Germinal center (tissue), 1 donor: ENCODE measurements at places on chromosomes 7 and 10.

GRCh38 chr10:24505759-24506158, 217.9 kb downstream of the ARHGAP21 start:
- no peak for DNase-seq

- no peak for DNase-seq
Measured at GRCh38 chr7:126442908-126443307, 809.8 kb downstream of the GRM8 start.

DNA sequence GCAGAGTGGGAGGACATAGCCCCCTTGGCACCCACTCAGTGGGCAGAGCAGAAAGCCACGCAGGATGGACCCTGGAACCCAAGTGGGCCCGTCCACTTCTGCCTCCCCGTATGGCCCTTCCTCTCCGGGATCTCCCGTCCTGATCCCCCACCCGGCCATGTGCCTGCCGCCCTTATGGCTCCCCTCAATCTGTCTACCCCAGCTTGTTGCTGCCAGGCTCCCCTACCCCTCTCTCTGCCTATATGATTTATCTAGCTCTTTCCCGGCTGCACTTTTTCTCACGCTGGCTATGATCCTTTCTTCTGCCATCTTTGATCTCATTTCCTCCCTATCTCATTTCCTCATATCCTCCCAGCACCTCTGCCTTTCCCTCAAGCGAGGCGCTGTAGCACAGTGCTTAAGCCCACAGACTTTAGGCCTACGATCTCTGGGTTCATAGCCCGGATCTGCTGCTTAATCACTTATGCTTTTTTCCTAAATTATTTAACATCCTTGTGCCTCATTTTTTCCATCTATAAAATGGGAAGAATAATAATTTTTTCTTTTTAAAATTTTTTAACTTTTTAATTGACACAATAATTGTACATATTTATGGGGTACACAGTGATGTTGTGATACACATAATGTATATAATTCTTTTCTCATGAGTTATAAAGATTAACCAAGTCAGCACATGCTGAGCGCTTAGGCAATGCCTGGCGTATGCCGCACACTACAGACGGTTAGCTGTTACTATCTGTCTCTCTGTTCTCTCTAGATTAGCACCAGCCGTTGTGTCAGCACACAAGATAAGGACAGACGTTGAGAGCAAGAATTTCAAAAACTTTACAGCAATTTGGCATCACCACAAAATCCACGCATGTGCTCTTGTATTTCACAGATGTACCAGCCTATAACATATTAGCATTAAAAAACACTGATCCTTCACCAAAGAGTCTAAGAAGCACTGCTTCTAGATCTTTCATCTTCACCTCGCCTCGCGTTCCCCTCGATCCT, 18.1 kb downstream of the KCNH2 start:
- DNase-seq: no peak

DNA sequence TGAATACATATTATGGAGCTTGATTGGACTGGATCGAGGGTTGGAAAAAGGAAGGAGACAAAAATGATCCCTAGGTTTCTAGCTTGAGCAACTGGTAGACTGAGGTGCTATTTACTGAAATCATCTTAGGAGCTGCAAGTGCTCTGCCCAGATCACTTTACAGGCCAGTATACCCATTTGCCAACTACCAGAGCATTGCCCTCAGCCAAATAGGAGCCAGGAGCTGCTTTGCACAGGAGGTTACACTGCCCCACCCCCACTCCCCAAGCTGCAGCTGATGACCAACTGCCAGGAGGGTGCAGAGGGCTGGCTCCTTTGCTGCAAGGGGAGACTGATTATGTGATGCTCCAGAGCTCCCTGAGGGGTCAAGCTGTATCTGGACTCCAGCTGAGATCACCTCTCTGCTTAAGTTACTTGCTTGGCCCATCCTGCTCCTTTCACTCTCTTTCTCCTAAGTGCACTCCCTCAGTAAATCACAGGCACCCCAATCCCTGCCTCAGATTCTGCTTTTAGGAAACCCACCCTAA, 275.4 kb downstream of the ZEB1 start:
- DNase-seq: no peak

DNA sequence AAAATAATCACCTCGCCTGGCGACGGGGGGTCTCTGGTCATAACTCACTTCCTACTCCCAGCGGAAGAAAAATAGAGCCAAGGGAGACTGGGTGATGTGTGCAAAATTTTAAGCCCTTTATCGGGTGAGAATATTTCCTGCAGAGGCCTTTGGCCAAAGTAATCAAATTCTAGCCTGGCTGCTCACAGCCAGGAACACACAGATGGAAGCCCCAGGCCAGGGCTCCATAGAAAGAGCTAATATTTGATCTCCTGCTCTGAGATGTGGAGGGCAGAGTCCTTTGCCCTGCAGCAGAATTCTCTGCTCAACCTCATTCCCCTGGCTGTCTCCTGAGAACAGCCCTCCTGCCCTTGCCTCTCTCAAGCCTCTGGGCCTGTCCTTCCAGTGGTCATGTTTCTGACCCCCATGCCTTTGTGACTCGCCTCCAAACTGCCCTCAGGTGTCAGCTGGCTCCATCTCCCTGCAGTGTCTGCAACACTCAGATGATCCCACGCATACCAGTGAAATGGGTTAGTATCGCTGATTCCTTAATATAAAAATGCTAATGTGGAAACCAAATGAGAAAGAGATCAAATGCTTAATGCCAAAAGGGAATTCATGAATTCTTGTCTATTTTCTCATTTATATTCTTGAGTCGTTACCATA, 34.5 kb downstream of the FRMD4A start:
- DNase-seq: no peak

DNA sequence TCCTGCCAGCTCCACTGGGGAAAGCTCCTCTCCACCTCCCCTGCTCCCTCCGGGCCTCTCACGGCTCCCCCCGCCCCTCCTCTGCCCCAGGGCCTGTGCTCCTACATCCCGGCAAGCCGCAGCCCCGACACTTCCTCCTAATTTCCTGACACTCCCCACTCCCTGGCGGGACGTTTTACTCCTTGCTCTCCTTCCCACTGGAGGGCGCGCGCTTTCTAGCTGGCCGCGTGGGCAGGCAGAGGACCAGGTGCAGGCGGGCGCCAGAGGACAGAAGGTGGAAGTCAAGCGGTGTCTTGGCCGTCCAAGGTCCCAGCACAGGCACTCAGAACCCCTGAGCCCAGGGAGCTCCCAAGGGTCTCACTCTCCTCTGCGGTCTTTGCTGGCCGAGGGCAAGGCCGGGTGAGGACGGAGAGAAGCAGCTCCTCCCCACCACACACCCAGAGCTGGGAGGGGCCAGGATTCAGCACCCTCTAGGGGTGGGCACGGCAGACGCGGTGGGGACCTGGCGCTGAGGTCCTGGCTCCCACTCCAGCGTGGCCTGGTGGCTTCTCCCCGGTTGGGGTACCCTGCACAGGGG, 19.1 kb downstream of the ADAM8 start:
- peak; percentile 51 for DNase-seq

- DNase-seq: no peak
Measured at GRCh38 chr10:31583293-31583692, 264.3 kb downstream of the ZEB1 start.

DNA sequence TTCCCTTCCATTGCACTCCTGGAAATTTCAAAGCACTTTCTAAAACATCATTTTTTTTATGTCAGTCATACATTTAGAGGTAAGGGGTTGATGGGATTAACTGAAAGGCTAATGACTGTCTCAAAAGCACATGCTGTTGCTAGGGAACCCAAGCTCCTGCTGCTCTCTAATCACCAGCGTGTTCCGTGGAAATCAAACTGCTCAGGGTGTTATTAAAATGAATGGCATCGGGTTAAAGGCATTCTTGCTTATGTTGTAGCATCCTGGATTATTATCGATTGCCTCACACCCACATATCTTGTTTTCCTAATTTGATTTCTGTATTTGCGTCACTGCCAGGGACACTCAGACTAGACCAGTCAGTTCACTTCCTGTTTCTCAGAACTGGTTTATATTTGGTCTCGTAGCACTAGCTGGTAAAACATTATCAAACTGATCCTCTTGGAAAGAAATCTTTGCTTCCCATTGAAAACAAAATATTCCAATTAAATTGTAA, 216.5 kb upstream of the MKLN1 start:
- DNase-seq: peak; percentile 52

- no peak for DNase-seq
Measured at GRCh38 chr7:73429215-73429614, 4.4 kb upstream of the FZD9 start.

DNA sequence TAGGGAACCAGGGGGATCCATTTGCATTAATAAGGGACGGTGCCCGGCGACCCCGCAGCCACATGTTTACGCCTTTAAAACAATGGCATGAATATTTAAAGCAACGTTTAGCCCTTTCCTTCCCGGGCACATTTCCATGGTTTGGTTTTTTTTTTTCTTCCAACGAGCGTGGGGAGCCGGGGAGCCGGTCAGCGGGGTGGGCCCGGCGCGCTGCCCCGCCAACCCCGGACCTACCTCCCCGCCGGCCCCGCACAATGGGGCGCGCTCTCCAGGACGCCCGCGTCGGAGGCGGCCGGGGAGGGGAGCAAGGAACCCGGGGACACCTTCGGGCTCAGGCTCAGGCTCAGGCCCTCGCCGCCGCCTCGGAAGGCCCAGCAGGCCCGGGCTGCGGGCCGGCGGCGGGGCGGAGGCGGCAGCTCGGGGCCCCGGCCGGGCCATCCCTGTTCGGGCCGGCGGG, 1.0 kb downstream of the SEPHS1 start:
- DNase-seq: peak; percentile 14
